Heart right ventricle (tissue), 16 donors: ENCODE measurements at places on chromosomes 7 and 10. TPM values are rescaled to one million over a fixed set of nuclear protein-coding genes. Genes with fewer than 3 reads are reported as not detected.
A peak's percentile ranks its signal among the peaks of the same experiment; 100 is the strongest.

DNA sequence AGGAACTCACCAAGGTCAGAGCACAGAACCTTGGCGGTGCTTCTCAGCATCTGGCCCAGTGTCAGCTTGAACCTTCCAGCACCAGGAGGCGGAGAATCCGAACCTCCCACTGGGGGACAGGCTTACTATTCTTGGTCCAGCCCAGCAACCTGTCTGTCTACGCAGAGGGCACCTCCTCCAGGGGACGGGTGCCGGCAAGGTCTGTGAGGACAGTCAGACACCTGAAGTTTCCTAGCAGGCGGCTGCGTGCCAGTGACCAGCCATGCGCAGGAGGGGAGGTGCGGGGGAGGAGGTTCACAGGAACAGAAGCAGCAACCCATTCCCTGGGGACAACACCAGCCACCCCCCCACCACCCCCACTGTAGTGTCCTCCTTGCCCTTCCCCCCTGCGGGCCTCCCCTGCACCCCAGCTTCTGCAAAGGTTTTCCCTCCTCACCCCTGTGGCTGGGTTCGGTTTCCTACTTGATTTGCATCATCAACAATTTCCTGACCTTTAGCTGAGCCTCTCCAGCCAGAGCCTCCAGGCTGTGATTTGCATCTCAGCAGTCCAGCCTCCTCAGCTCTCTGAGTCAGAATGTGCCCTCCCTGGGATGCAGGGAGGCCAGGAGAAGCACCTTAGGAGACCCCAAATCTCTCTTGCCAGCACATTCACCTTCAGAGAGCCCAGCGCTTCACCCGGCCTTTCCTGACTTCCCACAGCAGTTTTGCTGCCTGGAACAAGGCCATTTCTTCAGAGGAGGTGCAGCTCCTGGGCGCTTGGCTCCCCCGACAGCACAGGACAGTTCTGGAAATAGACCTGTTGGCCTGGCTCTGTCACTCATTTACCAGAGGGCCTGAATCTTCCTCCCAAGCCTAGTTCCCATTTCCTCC, 107.5 kb upstream of the NPS start:
- H3K36me3 ChIP-seq, result no peaks in the 10 kb centered on the region
- no peaks in the 10 kb centered on the region for H3K27me3 ChIP-seq
- no peak overlapping the region for H3K4me3 ChIP-seq
- no peak overlapping the region for H3K27ac ChIP-seq
- H3K4me1 ChIP-seq, result no peaks in the 10 kb centered on the region

DNA sequence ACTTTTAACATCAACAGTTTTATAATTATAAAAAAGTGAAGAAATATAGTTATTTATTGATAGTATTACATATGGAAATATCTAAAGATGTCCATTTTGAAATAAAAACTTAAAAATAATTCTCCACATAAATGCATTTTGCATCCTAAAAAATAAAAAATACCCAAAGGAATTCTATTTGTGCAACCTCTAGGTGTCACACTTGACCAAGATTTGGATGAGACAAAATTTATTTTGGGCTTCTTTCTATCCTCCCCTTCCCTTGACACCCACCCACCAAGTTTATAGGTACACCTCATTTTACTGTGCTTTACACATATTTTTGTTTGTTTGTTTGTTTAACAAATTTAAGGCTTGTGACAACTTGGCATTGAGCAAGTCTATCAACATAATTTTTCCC, 3.3 kb upstream of the THSD7A start:
- no peak overlapping the region for H3K4me3 ChIP-seq
- no peak overlapping the region for H3K27ac ChIP-seq
- peaks cover 5% of the 10 kb centered on the region for H3K4me1 ChIP-seq
- no peak for DNase-seq

GRCh38 chr7:1508277-1508758, 4.1 kb upstream of the INTS1 start:
- peaks cover 8% of the 10 kb centered on the region for H3K4me1 ChIP-seq
- no peak for DNase-seq
- H3K27ac ChIP-seq, result no peak overlapping the region

DNA sequence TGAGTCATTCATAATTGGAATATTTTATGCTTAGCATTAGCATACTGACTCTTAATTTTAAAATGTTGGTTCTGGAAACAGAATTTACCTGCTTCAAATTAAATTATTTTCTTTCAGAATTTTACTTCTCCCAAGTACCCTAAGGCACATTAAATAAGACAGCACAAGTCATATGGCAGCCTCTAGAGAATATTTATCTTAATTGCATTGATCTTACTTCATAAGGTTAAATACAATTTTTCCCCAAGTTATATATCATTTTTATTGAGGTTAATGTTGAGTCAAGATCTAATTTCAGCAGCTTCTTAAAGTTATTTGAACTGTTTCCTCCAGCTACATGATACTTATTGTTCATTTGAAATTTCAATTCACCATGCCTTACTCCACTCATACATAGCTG, 123.1 kb upstream of the IMMP2L start:
- H3K27ac ChIP-seq, result no peak overlapping the region
- no peak for DNase-seq
- no peaks in the 10 kb centered on the region for H3K36me3 ChIP-seq
- no peaks in the 10 kb centered on the region for H3K4me1 ChIP-seq

GRCh38 chr7:132030086-132030568, 473.7 kb upstream of the PODXL start:
- H3K4me3 ChIP-seq, result no peak overlapping the region
- H3K4me1 ChIP-seq, result peaks cover 7% of the 10 kb centered on the region
- H3K27ac ChIP-seq, result no peak overlapping the region
- H3K36me3 ChIP-seq, result no peaks in the 10 kb centered on the region

DNA sequence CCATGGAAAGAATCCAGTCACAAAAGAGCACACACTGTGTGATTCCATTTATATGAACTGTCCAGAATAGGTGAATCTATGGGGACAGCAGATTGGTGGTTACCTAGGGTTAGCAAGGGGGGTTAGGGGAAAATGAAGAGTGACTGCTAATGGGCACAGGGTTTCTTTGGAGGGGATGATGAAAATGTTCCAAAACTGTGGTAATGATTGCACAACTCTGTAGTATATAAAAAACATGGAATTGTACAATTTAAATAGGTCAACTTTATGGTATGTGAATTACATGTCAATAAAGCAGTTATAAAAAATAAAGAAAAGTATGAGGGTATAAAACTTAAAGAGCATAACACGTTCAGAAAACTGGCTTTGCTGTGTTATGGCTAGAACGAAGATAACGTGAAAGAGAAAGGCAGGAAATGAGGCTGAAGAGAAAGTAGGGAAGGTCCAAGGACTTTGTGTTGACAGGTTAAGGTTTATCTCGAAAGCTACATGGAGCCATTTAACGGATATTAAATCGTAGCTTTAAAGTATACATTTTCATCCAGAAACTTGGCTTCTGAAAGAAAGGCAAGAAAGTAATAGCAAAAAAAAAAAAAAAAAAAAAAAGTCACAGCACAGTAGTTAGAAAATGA, 26.4 kb upstream of the MSS51 start:
- DNase-seq, result no peak
- H3K4me1 ChIP-seq, result no peaks in the 10 kb centered on the region
- no peak overlapping the region for H3K4me3 ChIP-seq
- no peak overlapping the region for H3K27ac ChIP-seq
- H3K27me3 ChIP-seq, result no peaks in the 10 kb centered on the region

- no peaks in the 10 kb centered on the region for H3K36me3 ChIP-seq
- no peaks in the 10 kb centered on the region for H3K4me1 ChIP-seq
- no peaks in the 10 kb centered on the region for H3K27me3 ChIP-seq
- H3K27ac ChIP-seq, result no peak overlapping the region
Measured at GRCh38 chr7:86911659-86912058, 147.8 kb downstream of the ELAPOR2 start.

GRCh38 chr10:22765660-22766547, 51.5 kb upstream of the PIP4K2A start:
- peaks cover 11% of the 10 kb centered on the region for H3K4me1 ChIP-seq
- DNase-seq, result no peak
- no peak overlapping the region for H3K4me3 ChIP-seq
- H3K27me3 ChIP-seq, result no peaks in the 10 kb centered on the region
- no peak overlapping the region for H3K27ac ChIP-seq
- no peaks in the 10 kb centered on the region for H3K36me3 ChIP-seq

GRCh38 chr7:40077849-40078248, 56.6 kb downstream of the MPLKIP start:
- H3K4me3 ChIP-seq, result no peak overlapping the region
- H3K27me3 ChIP-seq, result no peaks in the 10 kb centered on the region
- no peaks in the 10 kb centered on the region for H3K4me1 ChIP-seq
- DNase-seq, result no peak
- no peak overlapping the region for H3K27ac ChIP-seq
- H3K36me3 ChIP-seq, result peaks cover 26% of the 10 kb centered on the region

GRCh38 chr7:14339861-14340260, 350.4 kb upstream of the ETV1 start:
- no peak overlapping the region for H3K27ac ChIP-seq
- no peak for DNase-seq
- H3K27me3 ChIP-seq, result no peaks in the 10 kb centered on the region

GRCh38 chr10:131805696-131806095, 95.1 kb upstream of the PPP2R2D start:
- no peaks in the 10 kb centered on the region for H3K36me3 ChIP-seq
- H3K27me3 ChIP-seq, result peaks cover 21% of the 10 kb centered on the region
- no peak overlapping the region for H3K4me3 ChIP-seq
- H3K27ac ChIP-seq, result no peak overlapping the region

DNA sequence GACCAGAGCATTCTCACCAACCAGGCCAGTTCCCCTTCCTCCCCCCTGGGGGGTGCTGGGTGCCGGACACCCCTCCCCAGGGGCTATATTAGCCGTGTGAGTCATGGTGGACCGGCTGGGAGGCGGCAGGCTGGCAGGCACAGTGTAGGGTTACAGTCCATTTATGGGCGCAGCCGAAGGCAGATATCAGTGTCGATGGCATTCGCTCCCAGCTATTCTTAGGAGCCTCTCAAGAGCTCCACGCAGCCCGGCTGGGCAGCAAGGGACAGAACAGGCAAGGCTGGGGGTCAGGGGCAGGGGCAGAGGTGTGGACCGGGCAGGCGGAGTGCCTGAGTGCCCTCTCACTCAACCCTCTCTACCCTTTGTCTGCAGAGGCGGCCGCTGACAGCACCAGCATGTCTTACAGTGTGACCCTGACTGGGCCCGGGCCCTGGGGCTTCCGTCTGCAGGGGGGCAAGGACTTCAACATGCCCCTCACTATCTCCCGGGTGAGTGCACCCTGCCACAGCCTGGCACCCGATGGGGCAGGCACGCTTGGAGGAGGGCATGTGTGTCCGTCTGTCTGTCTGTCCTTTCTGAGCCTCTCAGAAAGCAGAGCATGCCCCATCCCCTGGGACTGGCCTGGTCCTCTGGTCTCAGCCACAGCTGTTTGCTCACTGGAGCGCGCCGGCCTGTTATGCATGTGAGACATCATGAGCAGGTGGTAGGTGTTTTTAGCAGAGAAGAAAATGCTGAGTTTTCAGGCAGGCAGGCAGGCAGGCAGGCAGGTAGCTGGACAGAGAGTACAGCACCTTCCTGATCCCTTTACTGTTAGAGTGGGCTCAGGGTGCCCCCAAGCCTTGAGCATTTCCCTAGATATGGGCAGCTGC, at the start of gene LDB3:
LDB3 (plus strand) TSS at position 215 of the 869 bp plus-strand sequence; CDS start at position 396, 181 bp downstream.
- peak; percentile 84 for DNase-seq
- H3K4me3 ChIP-seq, result peak within 1 kb of the TSS; percentile 54
- H3K27ac ChIP-seq, result peak within 1 kb of the TSS; percentile 96
- H3K4me1 ChIP-seq, result peaks cover 3% of the 10 kb centered on the region

DNA sequence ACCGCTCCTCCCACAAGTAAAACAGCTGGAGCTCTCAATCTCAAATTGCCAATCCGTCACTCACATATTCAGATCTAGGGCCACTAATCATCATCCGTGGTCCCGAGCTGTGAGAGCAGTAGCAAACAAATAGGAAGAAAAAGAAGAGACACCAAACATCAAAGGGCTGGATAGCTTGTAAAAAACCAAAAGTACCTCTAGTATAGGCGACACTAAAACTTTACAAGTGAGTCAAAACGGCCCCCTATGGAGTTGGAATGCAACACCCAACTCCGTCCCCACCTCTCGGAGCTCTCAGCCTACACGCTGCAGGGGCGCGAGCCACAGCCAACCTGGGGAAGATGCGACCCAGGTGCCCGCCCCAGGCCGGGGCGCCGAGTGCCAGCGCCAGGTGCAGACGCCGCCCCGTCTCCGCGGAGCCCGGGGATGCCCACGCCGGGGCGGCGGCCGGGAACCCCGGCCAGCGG, 581 bp downstream of the FAM3C start:
- H3K4me1 ChIP-seq, result peaks cover 27% of the 10 kb centered on the region
- H3K36me3 ChIP-seq, result no peaks in the 10 kb centered on the region
- H3K4me3 ChIP-seq, result peak overlapping the region; percentile 71
- H3K27me3 ChIP-seq, result no peaks in the 10 kb centered on the region

DNA sequence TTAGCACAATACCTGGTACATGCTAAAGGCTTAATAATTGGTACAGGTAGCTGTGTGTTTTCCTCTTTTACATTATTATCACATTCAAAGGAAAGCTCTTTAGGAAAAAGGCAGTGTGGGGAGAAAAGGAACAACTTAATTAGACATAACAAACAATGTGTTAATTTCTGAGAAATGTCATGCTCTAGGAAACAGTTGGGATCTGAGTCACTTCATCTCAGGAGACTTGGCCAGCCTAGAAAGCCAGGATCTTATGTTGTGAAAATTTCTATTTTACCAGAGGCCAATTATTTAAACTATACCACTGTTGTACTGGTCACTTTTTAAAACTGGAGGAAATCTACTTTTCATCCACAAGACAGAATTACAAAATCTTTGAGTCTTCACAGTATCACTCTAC, 39.6 kb downstream of the ARMH3 start:
- no peak overlapping the region for H3K27ac ChIP-seq
- no peaks in the 10 kb centered on the region for H3K36me3 ChIP-seq
- no peaks in the 10 kb centered on the region for H3K27me3 ChIP-seq
- no peak overlapping the region for H3K4me3 ChIP-seq
- no peak for DNase-seq

GRCh38 chr7:22791204-22792158, 31.2 kb downstream of the TOMM7 start:
- H3K27ac ChIP-seq, result no peak overlapping the region
- H3K4me1 ChIP-seq, result no peaks in the 10 kb centered on the region
- H3K4me3 ChIP-seq, result no peak overlapping the region

- H3K4me3 ChIP-seq, result no peak overlapping the region
- H3K4me1 ChIP-seq, result peaks cover 18% of the 10 kb centered on the region
- DNase-seq, result peak; percentile 54
- H3K27ac ChIP-seq, result peak overlapping the region; percentile 55
- no peaks in the 10 kb centered on the region for H3K36me3 ChIP-seq
Measured at GRCh38 chr10:124145109-124145870, 51.9 kb upstream of the CHST15 start.

CYP2C9 gene
- total RNA-seq, result not detected

TAC1 gene
- not detected for total RNA-seq

PDE6C gene
- total RNA-seq, result not detected

TMEM243 gene
- 3.5 TPM for total RNA-seq

TMEM229A gene
- total RNA-seq, result not detected

PLA2G12B gene
- total RNA-seq, result not detected

DEPP1 gene
- total RNA-seq, result 30.7 TPM

INSYN2A gene
- 0.15 TPM for total RNA-seq

CPN1 gene
- total RNA-seq, result not detected

CCL24 gene
- total RNA-seq, result 1.3 TPM
